ENCODE measurements at places on chromosomes 4 and X.

DNA sequence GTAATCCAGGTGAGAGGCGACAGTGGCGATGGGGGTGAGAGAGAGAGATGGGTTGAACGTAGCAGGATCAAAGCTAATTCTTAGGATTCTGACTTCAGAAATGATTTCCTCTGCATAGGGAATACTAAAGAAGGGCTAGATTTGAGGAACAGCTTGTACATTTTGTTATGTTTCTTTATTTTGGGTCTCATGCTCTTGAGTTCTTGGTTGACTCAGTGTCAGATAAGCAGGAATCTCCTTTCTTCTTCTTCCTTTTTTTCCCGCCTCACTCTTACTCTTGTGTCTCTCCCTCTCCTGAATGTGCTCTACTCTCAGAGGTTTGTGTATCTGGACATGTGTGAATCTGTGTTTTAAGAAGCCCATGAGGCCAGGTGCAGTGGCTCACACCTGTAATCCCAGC lies 36.4 kb downstream of the FAM193A start:
- DNase-seq = no peak

DNA sequence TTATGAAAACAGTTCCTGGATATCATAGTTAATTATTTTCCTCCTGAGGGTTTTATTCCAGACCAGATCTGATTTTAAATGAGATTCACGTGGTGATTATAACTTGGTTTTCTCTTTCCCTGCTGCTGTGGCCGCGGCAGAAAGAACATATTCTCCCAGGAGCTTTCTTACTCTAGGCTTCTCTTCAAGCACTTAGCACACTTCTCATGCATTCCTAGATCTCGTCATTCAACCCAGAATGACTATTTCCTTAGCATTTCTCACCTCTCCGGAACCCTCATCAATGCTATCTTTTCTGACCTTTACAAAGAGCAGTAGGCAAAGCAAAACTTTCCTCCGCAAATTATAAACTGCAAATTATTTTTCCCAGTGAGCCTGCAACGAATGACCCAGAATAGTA lies 122.9 kb downstream of the GPAT3 start:
- DNase-seq = no peak

DNA sequence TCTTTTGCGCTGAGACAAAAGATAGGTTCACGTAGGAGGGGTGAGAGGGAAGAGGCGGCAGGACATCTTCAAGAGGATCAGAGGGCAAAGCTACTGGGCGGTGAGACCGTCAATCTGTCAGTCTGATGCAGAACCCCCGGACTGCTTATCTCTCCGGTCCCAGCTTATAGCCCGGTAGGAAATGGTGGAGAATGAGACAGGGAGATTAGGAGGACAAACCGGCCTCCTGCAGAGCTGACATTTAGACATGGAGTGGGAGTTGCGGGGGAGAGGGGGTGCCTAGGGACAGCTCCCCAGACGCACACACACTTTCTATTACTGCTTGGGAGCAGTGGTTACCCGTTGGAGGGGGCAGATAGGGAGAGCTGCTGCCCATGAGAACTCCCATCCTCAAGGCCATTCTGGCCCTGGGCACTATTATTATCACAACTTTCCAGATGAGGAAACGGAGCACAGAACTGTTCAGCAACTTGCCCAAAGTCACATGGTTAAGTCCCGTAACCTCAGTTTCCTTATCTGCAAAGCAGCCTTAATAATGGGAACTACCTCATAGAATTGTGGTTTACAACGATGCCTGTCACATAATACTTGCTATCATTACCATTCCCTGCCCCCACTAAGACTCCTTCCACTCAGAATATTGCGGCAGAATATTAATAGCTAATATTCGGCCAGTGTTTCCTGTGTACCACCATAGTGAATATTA lies 1.1 kb upstream of the HDAC6 start:
- no peak for DNase-seq

DNA sequence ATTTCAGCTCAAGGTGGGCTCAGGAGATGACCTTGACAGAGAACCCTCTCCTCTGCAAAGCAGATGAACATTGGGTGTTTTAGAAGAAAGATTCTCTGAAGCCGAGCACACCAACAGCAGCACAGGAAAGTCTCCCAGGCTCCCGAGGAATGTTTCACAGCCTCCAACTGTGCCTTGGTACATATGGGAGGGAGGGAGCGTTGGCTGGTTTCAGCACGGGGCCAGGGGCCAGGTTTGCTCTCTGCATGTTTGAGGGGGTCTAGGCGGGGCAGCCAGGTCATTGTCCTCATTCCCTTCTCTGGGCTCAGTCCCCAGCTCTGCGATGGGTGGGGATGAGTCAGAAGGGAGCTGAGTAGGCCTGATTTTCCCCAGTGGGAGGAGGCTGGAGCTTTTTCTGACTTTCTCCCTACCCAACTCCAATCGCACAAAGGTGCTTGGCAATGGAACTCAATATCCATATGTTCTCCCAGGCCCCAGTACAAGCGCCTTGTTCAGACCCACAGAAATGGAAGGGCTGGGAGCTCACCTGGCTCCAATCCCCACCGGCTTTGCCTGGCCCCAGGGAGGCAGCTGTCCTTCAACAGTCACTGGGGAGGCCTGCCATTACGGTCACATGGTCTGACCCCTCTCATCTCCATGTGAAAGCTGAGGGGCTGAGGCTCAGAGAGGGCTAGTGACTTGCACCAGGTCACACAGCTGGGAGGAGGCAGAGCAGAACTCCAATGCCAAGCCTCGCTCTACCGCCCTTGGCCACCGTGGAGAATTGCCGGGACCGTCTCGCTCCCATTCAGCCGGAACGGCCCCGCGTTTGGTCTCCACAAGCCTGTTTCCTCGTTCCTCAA lies 108.4 kb upstream of the AFAP1 start:
- DNase-seq = no peak

GRCh38 chrX:9698576-9698975 lies 67.1 kb downstream of the GPR143 start:
- DNase-seq = no peak
